ENCODE measurements at places on chromosomes 7 and 10.

DNA sequence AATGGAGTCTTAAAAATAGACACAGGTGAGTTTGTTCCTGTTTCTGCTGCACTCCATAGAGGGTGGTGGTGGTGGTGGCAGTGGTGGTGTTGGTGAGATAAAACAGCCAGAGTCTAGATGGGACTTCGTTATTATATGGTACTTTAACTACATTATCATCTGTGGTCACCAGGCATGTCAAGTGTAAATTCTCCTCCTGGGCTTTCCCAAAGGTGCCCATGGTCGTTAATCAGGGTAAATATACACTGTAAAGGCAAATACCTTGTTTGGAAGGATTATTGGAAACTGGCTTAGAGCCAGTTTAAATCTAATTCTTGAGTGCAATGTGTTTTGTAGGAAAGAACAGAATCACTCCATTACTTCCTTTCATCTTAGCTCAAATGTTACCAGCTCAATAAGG lies 21.5 kb upstream of the COMMD3 start:
- no peak for DNase-seq

DNA sequence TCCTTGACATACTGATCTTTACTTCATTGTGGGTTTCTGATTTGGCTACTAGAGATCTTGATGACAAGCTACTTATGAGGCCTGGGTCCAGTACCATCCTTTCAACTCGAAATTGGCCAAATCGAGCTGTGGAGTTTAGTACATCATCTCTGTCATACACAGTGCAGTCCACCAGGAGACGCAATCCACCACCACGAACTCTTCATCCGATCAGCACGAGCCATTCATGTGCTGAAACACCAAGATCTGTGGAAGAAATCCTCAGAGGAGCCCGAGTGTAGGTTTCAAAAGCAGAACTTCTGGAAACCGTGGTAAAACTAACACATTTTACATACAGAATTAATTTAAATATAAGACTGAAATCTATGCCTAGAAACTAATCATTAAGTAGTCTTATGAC lies 14.2 kb downstream of the DNAJC9 start:
- DNase-seq = no peak

DNA sequence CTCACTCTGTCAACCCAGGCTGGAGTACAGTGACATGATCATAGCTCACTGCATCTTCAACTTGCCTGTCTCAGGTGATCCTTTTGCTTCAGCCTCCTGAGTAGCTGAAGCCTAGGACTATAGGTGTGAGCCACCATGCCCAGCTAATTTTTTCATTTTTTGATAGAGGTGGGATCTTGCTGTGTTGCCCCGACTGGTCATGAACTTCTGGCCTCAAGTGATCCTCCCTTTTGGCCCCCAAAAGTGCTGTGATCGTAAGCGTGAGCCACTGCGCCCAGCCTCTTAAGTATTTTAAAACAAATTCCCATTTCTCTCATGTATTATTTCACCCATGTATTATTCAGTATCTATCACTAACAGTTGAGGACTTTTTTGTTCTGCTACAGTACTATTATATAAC lies 43.5 kb downstream of the KMT2E start:
- DNase-seq = no peak

GRCh38 chr7:108181073-108181985 lies 51.2 kb upstream of the LAMB4 start:
- DNase-seq = no peak

GRCh38 chr7:139775829-139776266 lies 1.9 kb downstream of the HIPK2 start:
- peak; percentile 66 for DNase-seq
